ENCODE measurements at places on chromosomes 16 and 17.

GRCh38 chr16:89052890-89053724 lies 40.5 kb upstream of the ACSF3 start:
- no peak for DNase-seq

- no peak for DNase-seq
These were observed 49.8 kb downstream of the ERCC4 start for GRCh38 chr16:13969711-13970110.

GRCh38 chr17:60908324-60908723 lies 230.7 kb downstream of the BCAS3 start:
- DNase-seq: no peak

DNA sequence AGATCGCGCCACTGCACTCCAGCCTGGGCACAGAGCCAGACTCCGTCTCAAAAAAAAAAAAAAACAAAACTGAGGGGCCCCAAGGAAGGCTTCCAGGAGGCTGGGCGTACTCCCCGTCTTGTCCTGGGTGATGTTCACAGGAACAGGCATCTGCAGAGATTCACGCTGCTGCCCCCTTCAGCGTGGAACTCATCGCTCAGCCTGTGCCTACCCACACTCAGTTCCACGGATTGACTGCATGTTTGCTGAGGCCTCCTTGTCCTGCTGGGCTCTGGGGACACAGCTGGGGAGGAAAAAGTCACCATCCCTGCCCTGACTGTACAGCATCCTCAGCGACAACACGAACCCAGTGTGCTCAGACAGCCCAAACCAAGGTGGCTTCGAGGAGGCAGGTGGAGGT lies 12.9 kb upstream of the OSGIN1 start:
- no peak for DNase-seq

DNA sequence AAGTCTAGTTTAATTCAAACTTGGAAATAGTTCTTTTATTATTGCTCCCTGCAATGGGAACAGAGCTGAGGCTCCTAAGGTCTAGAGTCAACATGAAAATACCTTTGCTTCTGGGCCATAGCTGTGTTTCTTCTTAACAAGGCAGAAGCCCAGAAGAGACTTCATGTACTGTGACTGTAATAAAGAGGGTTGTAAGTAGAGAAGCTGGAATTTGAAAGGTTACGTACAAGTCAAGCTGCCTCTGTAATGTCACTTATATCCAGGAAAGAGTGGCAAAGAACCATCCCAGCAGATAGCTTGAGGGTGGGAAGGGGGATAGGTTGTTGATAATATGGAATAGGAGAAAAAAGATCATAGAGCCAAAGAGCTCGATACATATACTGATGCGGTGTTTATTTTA lies 248.6 kb downstream of the WWOX start:
- no peak for DNase-seq

DNA sequence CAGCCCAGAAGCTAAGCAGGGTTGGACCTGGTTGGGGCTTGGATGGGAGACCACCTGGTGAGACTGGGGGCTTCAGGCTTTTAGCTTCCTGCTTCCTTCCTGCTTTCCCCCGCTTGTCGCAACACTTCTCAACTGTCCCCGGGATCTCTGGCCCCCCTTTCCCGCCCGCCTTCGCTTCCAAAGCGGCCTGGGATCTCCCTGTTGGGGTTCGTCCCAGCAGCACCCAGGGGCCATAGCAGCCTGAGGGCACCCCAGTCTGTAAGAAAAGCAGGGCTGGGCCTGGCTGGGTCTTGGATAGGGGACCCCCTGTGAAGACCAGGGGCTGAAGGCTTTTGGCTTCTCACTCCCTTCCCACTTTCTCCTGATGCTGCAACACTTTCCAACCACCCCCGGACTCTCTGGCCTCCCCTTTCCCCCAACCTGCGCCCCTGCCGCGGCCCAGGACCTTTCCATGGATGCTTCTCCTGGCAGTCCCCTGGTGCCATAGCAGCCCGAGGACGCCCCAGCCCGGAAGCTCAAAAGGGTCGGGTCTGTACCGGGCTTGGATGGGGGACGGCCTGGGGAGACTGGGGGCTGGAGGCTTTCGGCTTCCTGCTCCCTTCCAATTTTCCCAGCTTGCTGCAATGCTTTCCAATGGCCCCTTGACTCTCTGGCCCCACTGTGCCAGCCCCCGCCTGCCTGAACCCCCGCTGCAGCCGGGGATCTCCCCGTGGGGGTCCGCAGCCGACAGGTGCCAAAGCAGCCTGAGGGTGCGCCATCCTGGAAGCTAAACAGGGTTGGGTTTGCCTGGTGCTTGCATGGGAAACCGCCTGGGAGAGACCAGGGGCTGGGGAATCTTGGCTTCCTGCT lies 2276.2 kb downstream of the TP53TG3F start:
- no peak for DNase-seq

Measured in cortex of kidney (tissue), 1 donor.